ENCODE measurements at places on chromosomes 4 and X.

- no peak for DNase-seq
Observed at GRCh38 chrX:48776818-48777439, 9.5 kb upstream of the GATA1 start.

GRCh38 chr4:157558016-157558415 lies 337.5 kb downstream of the GRIA2 start:
- no peak for DNase-seq

DNA sequence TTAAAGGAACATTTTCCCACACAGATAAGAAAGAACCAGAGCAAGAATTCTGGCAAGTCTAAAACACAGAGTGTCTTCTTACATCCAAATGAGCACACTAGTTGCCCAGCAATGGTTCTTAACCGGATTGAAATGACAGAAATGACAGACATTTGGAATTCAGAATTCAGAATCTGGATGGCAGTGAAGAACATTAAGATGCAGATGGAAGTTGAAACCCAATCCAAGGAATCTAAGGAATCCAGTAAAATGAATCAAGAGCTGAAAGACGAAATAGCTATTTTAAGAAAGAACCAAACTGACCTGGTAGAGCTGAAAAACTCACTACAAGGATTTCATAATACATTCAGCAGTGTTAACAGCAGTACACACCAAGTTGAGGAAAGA lies 21.5 kb downstream of the ANAPC10 start:
- no peak for DNase-seq

- no peak for DNase-seq
Observed at GRCh38 chr4:148332486-148332885, 109.7 kb downstream of the NR3C2 start.

DNA sequence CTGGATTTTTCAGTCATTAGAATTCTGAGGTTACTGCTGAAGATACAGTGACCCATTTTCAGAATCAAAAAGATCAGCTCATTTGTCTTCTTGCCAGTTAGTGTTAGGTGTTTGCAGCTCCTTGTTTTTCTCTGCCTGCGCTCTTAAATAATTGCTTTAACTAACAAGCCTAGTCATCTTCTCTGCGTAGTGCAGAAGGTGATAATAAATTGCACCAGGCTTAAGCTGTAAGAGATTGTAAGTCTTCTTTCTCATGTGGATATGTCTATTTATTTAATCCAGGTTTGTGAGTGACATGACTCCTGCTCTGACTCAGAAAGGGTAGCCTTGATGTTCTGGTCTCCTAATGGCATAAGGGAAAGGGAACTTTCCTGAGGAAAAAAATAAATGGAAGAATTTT lies 167.2 kb downstream of the CEP135 start:
- no peak for DNase-seq

Measured in cardiac septum (tissue), 1 donor.